ENCODE measurements at places on chromosomes 7 and 10. TPM values are rescaled to one million over a fixed set of nuclear protein-coding genes. Genes with fewer than 3 reads are reported as not detected.

DNA sequence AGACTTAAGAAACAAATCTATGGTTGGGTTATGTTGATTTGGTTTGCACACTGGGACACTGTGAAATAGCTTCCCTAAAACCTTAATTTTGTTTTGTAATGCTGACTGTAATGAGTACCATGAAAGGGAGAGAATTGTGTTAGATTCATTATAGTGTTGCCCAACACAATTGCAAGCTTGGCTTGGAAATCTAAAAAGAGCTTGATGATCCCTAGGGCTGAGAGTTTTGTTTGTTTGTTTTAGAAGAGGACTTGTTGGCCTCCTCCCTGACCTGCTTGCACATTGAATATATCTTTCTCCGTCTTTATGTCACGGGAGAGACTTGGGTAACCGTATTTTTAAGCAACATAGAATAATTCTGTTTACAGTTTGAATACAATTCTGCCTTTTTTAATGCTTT, 410.1 kb downstream of the ARL4A start:
- H3K4me1 ChIP-seq, result no peaks in the 10 kb centered on the region
- H3K36me3 ChIP-seq, result no peaks in the 10 kb centered on the region
- H3K27ac ChIP-seq, result no peak overlapping the region
- DNase-seq, result no peak

DNA sequence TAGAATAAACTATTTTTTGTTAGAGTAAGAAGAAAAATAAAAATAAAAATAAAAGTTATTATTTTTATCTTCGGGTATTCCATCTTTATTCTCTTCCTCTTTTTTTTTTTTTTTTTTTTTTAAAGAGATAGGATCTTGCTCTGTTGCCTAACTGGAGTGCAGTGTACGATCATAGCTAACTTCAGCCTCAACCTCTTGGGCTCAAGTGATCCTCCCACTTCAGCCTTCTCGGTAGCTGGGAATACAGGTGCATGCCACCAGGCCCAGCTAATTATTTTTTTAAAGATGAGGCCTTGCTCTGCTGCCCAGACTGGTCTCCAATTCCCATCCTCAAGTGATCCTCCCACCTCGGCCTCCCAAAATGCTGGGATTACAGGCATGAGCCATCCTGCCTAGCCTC, 15.4 kb downstream of the STAM start:
- no peaks in the 10 kb centered on the region for H3K27me3 ChIP-seq
- no peak overlapping the region for H3K4me3 ChIP-seq
- no peaks in the 10 kb centered on the region for H3K4me1 ChIP-seq
- no peaks in the 10 kb centered on the region for H3K36me3 ChIP-seq
- no peak overlapping the region for H3K27ac ChIP-seq

DNA sequence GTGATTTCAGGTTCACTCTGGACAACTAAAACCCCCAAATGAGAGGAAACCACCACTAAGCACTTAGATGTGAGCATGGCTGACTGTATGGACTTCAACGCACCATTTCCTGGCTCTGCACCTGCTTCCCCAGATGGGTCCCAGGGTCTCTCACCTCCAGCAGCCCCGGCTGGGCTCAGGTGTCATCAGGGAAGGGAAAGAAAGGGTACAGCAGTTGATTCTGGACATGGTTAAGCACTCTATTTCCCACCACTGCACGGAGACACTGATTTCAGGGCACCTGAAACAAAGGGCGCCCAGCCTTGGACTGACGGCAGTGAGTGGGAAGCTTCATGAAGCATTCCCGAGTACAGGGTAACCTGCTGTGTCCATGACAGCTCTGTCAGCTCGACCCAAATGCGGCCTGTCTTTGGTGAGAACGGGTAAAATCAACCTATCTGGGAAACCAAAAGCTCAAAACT, 19.0 kb downstream of the FAM53B start:
- no peaks in the 10 kb centered on the region for H3K36me3 ChIP-seq
- no peaks in the 10 kb centered on the region for H3K27me3 ChIP-seq
- H3K4me3 ChIP-seq, result no peak overlapping the region
- DNase-seq, result no peak
- H3K27ac ChIP-seq, result peak overlapping the region; percentile 83

GRCh38 chr10:16761300-16761699, 55.9 kb downstream of the RSU1 start:
- DNase-seq, result no peak
- H3K36me3 ChIP-seq, result no peaks in the 10 kb centered on the region
- no peak overlapping the region for H3K27ac ChIP-seq
- no peak overlapping the region for H3K4me3 ChIP-seq
- no peaks in the 10 kb centered on the region for H3K4me1 ChIP-seq

DNA sequence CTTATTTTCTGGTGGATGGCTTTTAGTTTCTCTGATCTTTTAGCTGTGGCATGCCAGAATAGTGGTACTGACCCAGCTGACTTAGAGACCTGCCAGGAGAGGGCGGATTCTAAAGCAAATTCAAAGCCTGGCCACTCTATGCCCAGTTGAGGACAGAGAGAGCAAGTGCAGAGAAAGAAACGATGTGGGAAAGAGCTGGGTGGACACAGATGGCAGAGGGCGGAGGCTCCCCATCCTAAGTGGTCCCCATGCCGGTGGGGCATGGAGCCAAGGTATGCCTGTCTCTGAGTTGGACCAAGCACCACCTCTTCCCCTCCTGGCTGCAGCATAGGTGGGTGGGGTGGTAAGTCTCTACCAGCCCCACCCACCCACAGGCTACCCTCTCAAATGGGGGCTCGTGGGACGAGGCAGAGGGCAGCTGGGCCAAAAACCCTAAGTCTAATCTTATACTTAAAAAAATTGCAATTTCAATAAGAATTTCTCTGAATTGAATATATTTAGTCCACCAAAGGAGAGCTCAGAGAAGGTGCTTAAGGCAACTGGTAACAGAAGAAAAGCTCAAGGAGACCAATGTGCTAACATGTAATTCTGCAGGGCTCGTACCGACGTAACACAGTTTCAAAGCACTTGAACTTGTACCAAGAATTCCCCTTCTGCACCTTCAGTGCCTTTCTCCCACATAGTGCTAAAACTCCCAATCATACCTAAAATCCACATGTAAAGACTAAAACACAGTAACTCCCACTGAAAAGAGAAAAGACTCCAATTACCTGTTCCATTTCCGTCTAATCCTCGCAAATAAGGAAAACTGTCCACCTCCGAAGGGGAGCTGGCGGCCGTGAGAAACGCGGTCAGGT, 85.7 kb upstream of the NMT2 start:
- peaks cover 6% of the 10 kb centered on the region for H3K4me1 ChIP-seq
- peak overlapping the region; percentile 42 for H3K4me3 ChIP-seq
- no peak for DNase-seq
- H3K27me3 ChIP-seq, result no peaks in the 10 kb centered on the region
- peak overlapping the region; percentile 40 for H3K27ac ChIP-seq

Gene PIK3AP1
- total RNA-seq, result 14.9 TPM

Gene TBXAS1
- 21.4 TPM for total RNA-seq

Gene GPR22
- not detected for total RNA-seq

Gene PNLIP
- total RNA-seq, result 3.3 TPM

Gene SSBP1
- 77.9 TPM for total RNA-seq
